ENCODE measurements at places on chromosomes 5 and 9.

DNA sequence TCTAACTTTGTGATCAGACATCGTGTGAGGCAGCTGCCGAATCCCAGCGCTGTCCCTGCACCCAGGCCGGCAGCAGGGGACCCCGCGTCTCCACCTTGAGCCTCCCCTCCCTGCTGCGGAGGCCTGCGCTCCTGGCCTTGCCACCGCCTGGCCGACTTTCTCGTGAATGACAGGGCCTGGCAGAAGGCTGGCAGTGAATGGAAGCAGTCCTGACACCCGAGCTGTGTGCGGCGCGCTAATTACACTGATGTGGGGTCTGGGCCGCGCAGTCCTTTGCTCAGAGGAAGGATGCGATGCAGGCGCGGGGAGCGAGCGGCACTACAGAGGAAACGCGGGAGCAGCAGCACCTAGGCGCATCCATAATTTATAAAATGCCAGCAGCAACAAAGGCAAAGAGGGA, 40.3 kb downstream of the POU4F3 start:
- DNase-seq, result no peak

DNA sequence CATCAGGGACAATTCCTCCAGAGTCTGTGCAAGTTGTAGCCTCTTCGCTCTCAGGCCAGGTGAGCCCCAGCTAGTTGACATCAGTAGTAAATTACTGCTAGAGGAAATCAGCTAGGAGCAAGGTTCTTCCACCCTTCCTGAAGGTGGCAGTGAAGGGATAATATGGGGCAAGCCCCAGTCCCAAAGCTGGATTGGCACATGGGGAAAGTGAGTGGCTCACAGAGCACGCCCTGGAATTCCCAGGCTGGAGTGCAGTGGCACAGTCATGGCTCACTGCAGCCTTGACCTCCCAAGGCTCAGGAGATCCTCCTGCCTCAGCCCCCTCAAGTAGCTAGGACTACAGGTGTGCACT, 82.1 kb downstream of the CYFIP2 start:
- no peak for DNase-seq

- no peak for DNase-seq
These were observed 35.5 kb downstream of the CACNA1B start for GRCh38 chr9:137913132-137913531.

DNA sequence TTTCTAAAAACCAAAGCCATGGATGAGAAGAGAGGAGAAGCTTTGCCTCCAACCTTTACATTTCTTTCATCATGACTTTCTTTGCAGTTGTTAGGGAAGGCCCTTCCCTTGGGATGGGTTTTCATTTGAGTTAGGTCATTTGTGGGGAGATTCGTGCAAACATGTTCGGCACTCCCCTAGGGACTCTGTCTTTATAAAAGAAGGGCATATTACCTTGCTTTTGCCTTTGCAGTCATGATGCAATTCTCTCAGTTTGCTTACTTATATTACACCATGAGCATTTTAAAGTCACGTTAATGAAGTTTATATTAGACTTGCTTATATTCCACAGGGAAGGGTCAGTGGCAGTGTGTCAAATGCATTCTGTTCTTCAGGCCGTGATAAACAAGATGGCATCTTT, 289.3 kb upstream of the WWC1 start:
- DNase-seq, result no peak

DNA sequence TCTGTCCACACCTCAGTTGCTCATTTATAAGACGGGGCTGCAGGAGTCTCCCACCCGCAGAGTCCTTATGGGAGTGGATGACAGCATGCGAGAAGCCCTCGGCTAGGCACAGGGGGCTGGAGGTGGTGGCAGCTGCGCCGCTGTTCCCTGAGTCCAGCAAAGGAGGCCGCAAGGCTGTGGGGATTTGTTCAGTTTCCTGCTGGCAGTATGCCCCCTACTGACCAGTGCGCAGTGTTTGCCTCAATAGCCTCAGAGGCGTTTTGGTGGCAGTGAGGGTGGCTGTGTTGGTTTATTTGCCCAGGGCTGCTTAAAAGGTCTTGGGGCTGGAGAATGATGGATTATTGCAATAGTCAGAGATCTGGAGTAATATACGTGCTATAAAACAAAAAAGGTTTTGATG, 176.3 kb upstream of the OTULINL start:
- no peak for DNase-seq

GRCh38 chr5:128579639-128580038, 41.6 kb upstream of the FBN2 start:
- DNase-seq, result no peak

GRCh38 chr5:81167078-81167477, 66.0 kb upstream of the CKMT2 start:
- no peak for DNase-seq

DNA sequence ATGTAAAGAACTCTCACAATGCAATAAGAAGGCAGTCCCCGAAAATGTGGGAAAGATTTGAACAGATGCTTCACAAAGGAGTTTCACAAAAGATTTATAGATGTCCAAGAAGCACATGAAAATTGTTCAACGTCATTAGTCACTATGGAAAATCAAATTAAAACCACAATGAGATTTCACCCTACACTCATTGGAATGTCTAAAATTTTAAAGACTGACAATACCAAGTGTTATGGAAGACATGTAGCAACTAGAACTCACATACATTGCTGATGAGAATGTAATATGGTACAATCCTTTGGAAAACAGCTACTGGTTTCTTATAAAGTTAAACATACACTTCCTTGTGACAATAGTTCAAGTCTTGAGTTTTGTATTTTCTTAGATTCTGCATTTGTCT, 11.0 kb upstream of the RECK start:
- no peak for DNase-seq

GRCh38 chr9:89795538-89796195, 190.9 kb downstream of the GADD45G start:
- DNase-seq, result no peak

- no peak for DNase-seq
These were observed 84.7 kb upstream of the TNFAIP8 start for GRCh38 chr5:119270960-119271757.

- DNase-seq, result no peak
These were observed 30.9 kb upstream of the IRX4 start for GRCh38 chr5:1913578-1913977.

DNA sequence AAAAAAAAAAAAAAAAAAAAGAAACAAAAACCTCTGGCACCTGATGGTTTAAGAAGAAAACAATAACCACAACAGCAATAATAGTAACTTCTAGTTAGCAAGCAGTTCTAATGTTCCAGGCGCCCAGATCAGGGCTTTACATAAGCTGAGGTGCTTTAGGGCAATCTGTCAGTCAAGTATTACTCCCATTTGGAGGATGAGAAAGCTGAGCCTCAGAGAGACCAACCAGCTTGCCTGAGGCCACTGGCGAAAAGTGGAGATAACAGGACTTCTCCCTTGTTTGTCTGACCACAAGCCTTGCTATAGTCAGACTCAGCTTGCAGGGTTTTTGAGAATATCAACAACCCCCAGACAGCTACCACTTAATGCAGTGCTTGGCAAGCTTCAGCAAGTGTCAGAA, 83.5 kb upstream of the BOD1 start:
- no peak for DNase-seq

- no peak for DNase-seq
These were observed 11.9 kb upstream of the LRRC14B start for GRCh38 chr5:179401-179800.

- no peak for DNase-seq
These were observed 38.1 kb downstream of the FAM240B start for GRCh38 chr9:38681747-38682227.

DNA sequence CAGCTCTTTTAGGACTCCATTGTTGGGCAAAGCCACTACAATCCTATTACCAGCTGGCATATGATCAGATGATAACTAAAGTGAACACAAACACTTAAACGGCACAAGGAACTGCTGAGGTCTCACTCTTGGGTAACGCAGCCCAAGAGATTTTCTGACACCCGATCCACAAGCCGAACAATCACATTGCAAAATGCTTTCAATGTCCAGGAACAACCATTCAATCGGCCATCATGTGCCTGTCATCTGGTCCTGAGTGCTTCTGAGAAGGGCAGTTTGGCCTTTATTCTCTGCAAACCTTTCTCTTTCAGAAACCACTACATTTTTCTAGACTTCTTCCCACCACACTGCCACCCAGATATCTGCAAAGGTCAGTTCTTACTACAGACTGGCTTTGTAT, 283.1 kb downstream of the GLIS3 start:
- DNase-seq, result no peak

- no peak for DNase-seq
These were observed 14.4 kb upstream of the SLC22A4 start for GRCh38 chr5:132279801-132280200.

- peak; percentile 1 for DNase-seq
These were observed 129.6 kb downstream of the BARX1 start for GRCh38 chr9:93825348-93826115.

- DNase-seq, result peak; percentile 26
These were observed 65.4 kb upstream of the FCN1 start for GRCh38 chr9:134983074-134983473.

GRCh38 chr9:136275655-136276429, 28.1 kb downstream of the CCDC187 start:
- no peak for DNase-seq

- no peak for DNase-seq
These were observed 22.1 kb downstream of the LAMC3 start for GRCh38 chr9:131031005-131031641.

GRCh38 chr9:81549500-81550206, 139.7 kb downstream of the TLE1 start:
- DNase-seq, result no peak

GRCh38 chr5:120790339-120790738, 326.2 kb downstream of the PRR16 start:
- DNase-seq, result no peak

GRCh38 chr5:124210111-124210910, 536.1 kb downstream of the ZNF608 start:
- DNase-seq, result peak; percentile 10

DNA sequence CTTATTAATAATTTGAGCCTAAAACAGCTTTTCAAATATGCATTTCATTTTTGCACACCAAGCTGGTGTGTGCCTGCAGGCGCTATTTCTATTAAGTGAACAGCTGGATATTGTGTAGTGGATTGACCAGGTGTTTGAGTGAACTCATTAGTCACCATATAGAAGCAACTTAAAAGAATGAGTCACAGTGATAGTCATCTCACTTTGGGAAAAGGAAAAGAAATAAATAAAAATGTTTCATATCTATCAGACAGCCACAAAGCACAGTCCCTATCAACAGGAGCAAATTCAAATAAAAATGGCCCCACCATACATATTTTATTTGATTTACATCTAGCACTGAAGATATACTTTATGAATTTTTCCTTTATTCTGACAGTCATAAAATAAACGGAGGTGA, 456.5 kb upstream of the CDH9 start:
- DNase-seq, result no peak

- DNase-seq, result no peak
These were observed 51.6 kb downstream of the ALG2 start for GRCh38 chr9:99169982-99170761.

DNA sequence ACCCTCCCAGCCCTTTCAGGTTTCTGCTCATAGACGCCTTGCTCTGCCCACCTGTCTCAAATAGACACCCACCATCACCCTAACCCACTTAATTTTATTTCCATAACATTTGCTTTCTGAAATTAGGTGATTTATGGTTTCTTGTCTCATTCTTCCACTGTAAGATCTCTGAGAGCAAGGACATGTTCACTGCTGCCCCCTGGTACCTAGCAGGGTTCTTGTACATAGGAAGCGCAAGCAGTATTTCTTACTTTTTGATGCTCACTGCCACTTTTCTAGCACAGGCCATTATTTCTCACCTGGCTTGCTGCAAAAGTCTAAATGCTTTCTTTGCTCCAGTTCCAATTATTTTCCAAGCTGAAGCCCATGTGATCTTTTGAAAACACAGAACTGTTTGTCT, 16.8 kb downstream of the C9orf57 start:
- no peak for DNase-seq

GRCh38 chr5:7347377-7347776, 48.6 kb upstream of the ADCY2 start:
- no peak for DNase-seq

DNA sequence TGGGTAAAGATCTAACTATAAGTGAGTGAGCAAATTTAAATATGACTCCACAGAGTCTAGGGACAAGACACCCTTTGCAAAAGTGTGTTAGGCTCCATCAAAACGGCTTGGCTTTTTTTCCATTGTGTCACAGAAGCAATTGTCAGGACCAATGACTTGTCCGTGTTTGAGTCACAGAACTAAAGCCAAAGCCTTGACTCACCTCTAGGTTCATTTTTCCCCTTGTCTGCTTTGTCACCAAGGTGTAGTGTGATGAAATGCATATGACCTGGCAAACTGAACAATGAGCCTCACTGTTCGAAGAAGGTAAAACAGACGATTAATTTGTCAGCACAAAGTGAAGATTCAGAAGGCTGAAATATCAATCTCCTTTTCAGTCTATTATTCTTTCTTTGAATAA, 331.0 kb downstream of the GLIS3 start:
- DNase-seq, result no peak

DNA sequence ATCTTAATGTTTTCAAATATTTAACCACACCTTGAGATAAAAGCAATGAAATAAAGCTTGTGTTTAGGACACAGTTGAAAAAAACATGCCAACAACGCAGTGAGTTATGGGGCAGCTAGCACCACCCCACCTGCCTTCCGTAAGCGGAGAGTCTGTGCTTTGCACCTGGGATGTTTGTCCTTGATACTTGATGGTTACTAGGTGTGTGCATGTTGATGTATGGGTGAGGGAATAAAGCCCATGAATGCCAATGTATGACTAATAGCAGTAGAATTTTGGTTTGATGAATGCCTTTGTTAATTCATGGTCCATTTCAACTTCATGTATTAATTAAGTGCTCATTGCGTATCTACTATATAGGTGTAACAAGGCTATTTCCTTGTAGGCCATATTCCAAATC, 74.0 kb downstream of the PCSK5 start:
- no peak for DNase-seq

- no peak for DNase-seq
These were observed 17.6 kb upstream of the SHOC1 start for GRCh38 chr9:111812337-111812736.

DNA sequence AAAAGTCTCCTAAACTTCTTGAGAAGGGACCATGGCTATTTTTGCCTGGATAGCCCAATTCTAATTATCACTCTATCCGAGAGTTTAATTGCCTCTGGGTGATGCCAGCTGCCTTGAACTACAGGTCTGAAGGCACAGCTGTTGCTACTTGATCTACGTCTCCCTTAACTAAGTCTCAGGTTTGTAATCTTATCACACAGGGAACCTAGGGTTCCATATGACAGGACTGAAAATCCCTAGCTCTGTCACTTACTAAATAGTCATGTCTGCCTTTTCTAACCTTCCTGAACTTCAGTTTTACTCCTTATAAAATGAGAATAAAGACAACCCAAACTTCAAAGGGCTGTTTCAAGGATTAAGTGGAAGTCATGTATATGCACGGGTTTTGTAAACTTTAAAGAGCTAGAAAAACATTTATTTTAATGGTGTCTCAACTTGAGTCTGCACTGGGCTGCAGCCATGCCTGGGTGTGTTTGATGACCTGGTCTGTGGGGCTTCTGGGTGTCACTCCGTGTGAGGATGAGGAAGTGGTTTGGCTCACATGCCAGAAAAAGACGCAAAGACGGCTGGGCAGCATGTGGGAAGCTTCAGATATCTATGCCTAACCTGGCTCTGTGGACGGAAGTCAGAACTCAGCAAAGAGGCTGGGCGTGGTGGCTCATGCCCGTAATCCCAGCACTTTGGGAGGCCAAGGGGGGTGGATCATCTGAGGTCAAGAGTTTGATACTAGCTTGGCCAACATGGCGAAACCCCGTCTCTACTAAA, 129.3 kb upstream of the SLC44A1 start:
- DNase-seq, result no peak
